MG63 (cell line): ENCODE measurements at places on chromosomes 7 and 10. TPM values are rescaled to one million over a fixed set of nuclear protein-coding genes. Genes with fewer than 3 reads are reported as not detected.

- DNase-seq: no peak
Measured at GRCh38 chr7:43721193-43721806, 8.0 kb downstream of the COA1 start.

- DNase-seq: no peak
Measured at GRCh38 chr7:17392846-17393245, 94.4 kb downstream of the AHR start.

GRM8 gene
- not detected in 2 replicates for total RNA-seq

REEP3 gene
- 18.5 and 61.6 TPM in 2 replicates for total RNA-seq

SPDYE5 gene
- total RNA-seq: not detected in 2 replicates

- DNase-seq: no peak
Measured at GRCh38 chr10:22693371-22693784, 21.0 kb downstream of the PIP4K2A start.

FMC1 gene
- total RNA-seq: 0.25 and 17.0 TPM in 2 replicates

DNA sequence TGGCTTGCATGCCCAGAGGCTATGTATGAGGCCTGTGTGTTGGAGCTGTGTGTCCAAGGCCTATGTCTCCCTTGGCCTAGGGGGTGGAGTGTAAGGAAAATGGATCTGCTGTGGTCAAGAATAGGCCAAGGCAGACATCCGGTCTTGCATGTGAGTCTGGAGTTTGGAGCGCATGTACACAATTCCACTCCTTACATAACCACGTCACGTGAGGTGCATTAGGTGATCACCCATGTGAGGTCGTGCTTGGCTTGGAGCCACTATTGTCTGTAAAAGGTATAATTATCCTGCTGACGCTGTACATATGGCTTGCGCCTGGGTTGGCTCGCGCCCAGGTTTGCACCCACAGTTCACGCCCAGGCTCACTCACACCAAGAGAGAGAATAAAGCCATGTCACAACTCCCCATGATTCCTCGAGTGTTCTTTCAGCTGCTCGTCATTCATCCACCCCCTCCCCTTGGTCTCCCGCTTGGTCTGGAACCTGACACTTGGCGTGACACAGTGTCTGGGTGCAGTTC, 105.5 kb downstream of the BICC1 start:
- DNase-seq: no peak

DNA sequence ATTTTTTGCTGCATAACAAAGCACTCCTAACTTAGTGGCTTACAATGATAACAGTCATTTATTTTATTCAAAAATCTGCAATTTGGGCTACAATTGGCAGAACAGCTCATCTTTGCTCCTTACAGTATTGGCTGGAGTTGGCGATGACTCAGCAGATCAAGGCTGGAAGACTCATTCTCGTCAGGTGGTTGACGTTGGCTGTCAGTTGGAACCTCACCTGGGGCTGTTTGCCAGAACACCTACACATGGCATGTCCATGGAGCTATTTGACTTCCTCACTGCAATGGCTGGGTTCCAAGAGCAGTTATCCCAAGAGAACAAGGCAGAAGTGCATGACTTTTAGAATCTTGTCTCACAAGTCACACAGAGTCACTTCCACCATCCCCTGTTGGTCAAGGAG, 75.1 kb downstream of the NOD1 start:
- no peak for DNase-seq

DNA sequence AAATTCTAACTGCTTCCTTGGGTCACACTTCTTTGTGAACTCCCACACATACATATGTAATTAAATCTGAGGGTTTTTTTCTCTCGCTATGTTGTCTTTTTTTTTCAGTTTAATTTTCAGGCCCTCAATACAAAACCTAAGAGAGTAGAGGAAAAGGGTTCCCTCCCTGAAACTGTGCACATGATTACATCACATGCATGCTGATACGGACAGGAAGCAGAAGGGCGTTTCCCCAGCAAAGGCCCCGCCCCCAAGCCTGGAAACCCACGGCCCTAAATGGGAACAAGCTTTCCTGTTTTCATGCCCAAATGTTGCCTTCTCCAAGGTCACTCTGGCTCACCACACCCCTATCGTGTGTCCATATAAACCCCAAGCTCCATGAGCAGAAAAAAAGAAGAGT, 115.4 kb downstream of the TEX36 start:
- no peak for DNase-seq

GPR26 gene
- total RNA-seq: not detected in 2 replicates

PDE1C gene
- total RNA-seq: 32.4 and 50.1 TPM in 2 replicates

- DNase-seq: peak; percentile 65
Measured at GRCh38 chr7:2862831-2863361, 18.8 kb upstream of the GNA12 start.

DNA sequence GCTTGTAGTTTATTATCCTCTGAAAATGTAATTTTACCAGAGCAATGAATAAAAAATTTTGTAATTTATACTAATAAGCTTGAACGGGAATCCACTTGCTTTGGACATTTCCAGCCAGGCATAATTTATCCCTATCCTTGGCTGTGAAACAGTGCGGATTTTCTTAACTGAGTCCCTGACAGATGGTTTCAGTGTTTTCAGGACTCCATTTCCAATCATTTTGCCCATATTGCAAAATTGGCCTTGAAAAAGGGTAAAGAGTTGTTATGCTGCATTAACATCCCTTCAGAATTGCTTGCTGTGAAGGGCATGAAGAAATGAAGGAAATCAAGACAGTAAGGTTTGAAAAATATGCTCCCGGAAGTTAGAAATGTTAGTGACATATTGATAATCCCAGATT, 57.7 kb downstream of the NXPH1 start:
- no peak for DNase-seq

TRIP6 gene
- 147 and 173 TPM in 2 replicates for total RNA-seq

SOSTDC1 gene
- not detected in 2 replicates for total RNA-seq

- DNase-seq: peak; percentile 3
Measured at GRCh38 chr10:72162978-72163377, 52.8 kb upstream of the ANAPC16 start.

AGBL3 gene
- 0.40 TPM in 1 of 2 replicates, not detected in the other for total RNA-seq

DNA sequence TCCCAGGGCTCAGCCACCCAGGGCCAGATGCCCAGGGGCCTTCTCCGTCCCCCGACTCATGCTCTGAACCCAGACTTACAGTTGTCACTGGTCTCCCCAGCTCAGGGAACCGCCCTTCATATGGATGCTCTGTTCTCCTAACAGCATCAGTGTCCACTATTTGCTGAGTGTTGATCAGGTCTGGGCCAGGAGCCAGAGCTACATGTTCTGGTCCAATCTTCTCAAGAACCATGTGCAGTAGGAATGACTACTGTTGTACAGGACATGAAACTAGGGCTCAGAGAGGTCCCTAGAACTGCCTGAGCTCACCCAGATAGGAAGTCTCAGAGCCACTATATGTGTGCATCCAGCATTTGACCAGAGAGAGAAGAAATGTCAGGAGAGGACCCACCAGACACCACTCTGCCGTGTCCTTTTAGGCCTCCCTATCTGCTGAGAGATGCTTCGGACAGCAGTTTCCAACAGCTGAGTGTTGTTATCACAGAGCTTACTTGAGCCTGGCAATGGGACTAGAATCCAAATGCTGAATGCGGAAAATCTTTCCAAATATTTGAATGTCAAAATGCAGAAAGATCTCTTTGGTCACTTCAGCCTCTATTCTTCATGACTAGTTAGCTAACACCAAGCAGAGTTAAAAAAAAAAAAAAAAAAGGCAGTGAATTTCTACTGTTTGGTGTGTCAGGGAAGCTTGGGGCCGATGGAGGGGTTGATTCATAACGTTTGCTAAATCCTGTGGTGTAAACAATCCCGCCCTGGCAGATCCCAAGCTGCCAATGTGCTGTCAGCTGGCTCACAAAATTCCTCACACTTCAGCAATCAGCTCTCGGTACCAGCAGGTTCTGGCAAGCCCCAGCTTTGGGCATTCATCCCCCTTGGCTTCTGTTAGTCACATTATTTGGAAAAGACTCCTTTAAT, 246.1 kb downstream of the TNS3 start:
- DNase-seq: peak; percentile 97

DNA sequence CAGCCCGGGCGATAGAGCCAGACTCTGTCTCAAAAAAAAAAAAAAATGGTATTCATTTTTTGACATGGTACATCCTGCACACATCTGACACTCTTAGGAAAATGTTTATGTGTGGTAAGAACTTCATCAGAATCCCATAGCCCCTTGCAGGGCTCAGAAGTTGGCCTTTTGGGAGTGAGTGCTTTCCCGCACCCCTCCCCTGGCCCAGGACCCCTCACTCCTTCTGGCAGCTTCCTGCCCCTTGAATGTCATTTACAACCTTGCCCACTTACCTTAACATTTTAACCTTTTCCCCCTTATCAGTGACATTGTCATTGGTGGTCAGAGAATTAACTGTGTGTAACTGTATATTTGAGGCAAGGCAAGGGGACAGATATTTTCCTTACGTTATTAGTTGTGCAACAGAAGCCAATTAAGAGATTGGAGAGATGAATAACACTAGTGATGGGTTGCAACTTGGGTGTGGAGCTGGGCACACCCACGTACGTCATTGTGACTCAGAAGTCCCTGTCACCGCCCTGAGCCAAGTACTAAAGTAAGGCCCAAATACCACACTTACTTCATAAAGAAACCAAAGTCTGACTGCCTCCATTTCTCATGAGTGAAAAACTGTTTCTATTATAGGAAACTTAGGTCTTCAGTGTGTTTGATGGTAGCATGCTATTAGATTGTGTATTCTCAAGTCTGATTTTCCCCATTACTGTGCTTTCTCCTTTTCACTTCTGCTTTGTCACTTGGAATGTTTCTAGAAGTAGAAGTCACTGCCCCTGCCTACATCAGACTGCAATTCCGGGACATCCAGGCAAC, 31.6 kb downstream of the OGDH start:
- DNase-seq: peak; percentile 78

- DNase-seq: peak; percentile 2
Measured at GRCh38 chr7:125355899-125356298, 426.3 kb upstream of the POT1 start.

GRCh38 chr7:15439853-15440252, 122.0 kb downstream of the AGMO start:
- DNase-seq: no peak

GRCh38 chr7:36565792-36566356, 158.4 kb downstream of the AOAH start:
- DNase-seq: no peak

FOXI2 gene
- total RNA-seq: not detected in 2 replicates

GRCh38 chr7:46281071-46281470, 360.0 kb upstream of the IGFBP3 start:
- DNase-seq: no peak

- no peak for DNase-seq
Measured at GRCh38 chr7:50306494-50307367, 2.2 kb downstream of the IKZF1 start.

DNA sequence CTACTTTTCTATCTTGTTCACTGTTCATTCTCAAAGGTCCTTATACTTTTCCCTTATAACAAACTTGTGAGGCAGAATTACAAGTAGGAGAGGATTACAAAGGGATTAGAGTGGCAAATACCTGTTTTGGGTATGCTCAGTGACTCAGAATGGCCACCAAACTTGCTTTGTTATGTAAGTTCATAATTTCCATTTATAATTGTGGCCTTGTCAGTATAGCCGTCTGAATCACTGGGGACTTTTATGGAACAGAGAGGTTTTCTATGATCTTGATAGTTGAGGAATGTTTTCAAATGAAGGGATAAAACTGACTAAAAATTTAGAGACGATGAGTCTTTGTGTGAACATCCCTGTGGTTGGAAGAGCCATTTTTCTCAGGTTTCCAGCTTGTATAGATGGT, 116.2 kb downstream of the SND1 start:
- no peak for DNase-seq

EPDR1 gene
- 18.7 and 24.4 TPM in 2 replicates for total RNA-seq

GRCh38 chr7:64562626-64563278, at the start of gene ZNF680:
Gene ZNF680, minus strand, starts transcription at chr7:64563071. Its CDS starts 117 bp downstream, at chr7:64562954.
- DNase-seq: peak; percentile 94

DNA sequence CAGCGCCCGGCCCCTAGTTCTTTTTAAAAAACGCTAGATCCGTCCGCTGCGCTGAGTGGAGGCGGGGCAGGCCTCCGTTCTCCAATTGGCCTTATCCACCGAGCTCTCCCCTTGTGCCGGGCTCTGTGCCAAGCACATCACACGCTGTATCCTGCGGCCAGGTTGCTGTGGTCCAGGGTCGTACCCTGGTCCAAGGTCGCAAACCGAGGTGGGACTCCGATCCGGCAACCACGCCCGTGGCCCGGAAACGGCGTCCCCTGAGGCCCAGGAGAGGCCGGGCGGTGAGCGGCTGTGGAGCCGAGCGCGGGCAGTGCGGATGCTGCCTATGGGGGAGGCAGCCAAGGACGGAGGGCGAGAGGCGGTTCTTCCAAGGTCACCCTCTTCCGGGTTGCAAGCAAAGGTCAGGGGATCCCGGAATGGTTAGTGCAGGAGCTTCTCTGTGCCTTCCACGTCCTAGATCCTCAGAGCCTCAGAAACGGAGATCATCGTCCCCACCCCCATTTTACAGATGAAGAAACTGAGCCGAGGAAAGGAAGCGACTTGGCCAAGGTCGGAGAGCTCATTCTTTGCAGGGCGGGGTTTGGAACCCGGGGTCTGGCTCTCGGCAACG, 72.4 kb upstream of the LRRC4 start:
- DNase-seq: peak; percentile 13

MRC1 gene
- not detected in 2 replicates for total RNA-seq

DNA sequence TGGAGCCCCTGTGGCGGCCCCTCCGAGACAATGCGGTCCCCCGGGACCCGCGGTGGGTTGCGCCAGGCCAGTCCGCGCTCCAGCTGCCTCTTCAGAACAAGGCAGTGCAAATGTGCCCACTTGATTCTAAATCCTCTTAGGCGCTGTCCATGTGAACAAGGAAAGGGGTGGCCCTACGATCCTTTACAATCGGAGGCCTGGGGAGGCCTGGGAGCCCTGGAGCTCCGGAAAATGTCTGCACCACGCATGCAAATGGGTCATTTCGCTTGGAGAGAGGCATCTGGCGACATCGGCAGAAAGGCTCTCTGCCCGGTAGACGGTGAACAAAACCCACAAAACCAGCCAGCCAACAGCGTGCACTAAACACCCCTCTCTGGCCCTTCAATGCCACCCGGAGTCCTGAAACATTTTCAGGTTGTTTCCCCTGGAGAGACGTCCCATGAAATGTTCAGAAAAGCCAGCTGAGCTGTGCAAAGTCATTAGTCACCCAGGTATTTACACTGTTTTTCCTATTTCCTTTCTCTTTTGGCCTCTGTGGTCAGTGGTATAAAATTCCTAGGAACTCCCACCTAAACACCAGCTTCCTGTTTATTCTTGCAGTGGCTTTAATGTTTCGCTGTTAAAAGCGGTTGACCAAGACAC, 102.8 kb upstream of the ZNF438 start:
- DNase-seq: peak; percentile 21
